T-helper 1 cell (primary cell): ENCODE measurements at places on chromosomes 11 and 22.

DNA sequence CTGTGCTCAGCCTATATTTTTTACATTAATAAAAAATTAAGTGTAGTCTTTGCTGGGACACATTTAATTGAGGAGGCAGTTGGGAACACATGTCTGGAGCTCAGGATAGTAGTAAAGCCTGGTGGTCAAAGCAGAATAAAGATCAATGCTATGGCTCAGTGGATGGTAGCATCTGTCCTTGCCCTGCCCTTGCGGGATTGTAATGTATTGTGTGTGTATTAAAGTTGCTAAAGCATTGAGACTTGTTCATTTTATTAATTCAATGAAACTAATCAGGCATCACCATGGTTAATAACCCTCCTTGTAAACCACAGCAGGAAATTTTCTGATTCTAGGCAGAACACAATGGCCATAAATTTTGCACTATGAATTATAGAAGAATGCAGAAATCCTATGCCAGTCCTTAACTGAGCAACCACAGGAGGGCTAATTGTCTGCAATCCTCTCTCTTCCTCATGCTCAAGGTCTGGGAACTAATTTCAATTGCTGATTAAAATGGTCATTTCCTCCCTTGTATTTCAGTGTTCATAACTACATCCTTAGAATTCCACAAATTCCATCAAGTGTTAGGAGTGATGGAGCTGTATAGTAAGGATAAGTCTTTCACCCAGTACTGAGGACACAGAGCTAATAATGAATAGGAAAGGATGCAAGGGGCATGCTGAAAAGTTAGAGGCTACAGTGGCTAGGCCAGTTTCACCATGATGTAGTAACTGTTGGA lies 403.2 kb upstream of the DDI1 start:
- DNase-seq = no peak

GRCh38 chr11:44285756-44286155 lies 24.2 kb downstream of the ALX4 start:
- DNase-seq = no peak

DNA sequence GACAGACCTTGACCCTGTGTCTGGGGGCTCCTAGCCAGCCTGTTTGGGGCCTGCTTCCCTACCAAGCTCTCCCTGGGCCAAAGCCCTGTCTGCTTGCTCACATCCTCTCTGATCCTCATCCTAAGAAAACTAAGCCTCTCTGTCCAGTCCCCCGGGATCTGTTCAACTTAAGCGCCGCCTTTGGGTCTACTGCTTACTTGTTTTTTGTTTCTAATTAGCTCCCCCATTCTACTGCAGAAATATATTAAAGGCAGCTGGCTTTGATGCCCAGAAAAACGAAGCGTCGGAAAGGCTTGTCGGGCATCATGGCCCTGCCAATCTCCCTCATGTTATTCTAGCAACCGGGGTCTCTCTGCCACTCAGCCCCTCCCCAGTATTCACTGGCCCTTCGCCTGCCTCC lies 3.4 kb downstream of the DSCAML1 start:
- no peak for DNase-seq

DNA sequence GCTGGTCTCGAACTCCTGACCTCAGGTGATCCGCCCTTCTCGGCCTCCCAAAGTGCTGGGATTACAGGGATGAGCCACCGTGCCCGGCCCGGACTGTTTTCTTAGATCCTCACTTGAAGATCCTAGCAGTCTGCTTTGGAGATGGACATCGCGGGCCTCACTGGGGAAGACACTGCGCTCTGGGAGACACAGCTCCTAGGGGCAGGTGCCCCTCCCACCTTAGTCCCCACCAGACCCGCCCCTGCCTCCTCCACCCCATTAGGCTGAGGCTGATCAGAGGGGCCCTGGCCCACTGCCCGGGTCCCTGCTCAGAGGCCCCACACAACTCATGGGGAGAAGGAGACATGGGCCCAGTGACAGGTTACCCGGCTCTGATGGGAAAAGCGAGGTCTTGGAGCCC lies 11.3 kb upstream of the LTO1 start:
- no peak for DNase-seq

DNA sequence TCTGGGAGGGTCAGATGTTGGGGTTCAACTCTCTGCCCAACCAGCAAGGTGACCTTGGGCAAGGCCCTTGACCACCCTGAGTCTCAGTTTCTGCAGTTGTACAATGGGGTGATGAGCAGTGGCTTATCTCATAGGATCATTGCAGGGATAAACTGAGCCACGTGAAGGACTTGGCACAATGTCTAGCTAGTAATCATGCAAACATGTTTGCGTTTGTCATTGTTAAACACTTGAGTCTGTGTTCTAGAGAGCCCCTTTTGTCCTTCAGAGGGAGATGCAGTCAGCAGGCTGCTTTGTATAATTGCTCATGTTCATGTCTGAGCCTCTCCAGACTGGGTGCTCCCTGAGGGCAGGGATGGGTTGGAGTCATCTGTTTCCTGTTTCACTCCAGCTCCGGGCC lies 15.8 kb downstream of the CD82 start:
- no peak for DNase-seq

DNA sequence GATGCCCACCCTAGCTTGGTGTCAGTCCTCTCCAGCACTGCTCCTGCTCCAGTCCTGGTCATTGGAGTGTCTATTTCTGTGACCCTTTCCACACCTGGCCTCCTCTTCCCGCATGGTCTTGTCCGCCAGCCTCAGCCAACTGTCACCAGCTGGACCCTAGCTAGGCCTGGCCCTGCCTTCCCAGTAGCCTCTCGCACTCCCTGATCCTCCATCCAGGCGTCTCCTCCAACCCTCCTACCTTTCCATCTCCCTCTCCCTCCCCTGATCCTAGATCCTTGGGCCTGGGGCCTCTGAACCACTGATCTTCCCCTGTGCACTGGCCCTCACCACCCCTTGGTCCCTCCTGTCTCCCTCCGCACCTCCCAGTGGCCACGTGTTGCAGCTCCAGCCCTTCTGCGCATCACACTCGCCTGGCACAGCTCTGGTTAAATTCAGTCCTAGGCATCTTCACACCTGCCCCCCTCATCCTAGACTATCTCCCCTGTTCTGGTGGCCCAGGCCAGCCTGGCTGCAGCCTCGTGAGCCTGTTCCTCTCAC lies 9.9 kb downstream of the SYNGR1 start:
- DNase-seq = no peak

DNA sequence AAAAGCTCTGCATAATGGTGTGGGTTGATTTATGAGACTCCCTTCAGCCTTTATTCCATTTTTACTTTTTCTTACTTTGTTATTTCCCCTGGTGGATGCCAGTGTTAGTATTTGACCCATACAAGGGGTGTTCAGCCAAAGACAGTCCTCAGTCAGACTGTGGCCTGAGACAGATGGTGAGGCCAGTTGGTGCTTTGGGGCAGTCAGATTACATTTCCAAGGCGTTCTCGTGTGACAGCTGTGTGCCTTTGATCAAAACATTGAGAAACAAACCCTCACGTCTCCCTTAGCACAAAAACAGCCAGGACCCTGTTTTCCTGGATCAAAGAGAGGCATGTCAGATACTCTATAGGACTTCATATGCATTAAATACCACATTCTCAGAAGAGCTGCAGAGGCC lies 31.3 kb upstream of the SLN start:
- DNase-seq = no peak

DNA sequence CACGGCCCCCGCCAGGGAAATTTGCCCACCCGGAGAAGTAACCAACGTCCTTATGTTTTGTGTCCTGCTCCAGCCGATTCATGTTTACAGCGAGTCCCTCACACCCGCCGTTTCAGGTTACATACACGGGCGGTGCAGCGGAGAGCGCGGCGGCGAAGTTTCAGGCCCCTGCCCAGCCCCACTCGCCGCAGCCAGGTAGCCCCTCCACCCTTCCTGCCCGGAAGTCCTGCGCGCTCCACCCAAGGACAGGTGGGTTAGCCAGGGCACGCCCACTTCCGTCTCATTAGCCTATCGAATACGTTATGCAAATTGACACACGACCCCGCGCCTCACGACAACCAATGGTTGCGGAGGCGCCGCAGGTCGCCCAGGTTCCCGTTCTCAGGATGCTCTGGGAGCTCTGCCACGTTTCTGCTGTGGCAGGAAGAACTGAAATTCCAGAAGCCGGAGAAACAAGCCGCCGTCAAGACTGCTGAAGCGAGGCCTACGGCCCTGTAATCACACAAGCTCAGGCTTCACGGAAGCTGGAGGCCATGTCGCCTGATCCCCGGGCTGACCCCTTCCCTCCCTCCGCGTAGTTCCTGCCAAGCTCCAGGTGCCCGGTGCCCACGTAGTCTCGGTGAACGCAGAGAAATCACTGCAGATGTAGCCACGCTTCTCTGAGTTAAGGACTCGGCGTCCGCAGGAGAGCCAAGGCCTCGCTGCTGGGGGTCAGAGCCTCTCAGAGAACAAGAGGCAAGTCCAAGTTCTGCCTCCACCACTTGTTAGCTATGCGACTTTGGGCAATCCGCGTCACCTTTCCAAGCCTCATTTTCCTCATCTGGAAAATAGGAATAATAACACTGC lies 22.4 kb upstream of the MYH9 start:
- peak; percentile 72 for DNase-seq

- DNase-seq = no peak
These were observed 25.7 kb downstream of the ARHGEF17 start for GRCh38 chr11:73333640-73334383.

DNA sequence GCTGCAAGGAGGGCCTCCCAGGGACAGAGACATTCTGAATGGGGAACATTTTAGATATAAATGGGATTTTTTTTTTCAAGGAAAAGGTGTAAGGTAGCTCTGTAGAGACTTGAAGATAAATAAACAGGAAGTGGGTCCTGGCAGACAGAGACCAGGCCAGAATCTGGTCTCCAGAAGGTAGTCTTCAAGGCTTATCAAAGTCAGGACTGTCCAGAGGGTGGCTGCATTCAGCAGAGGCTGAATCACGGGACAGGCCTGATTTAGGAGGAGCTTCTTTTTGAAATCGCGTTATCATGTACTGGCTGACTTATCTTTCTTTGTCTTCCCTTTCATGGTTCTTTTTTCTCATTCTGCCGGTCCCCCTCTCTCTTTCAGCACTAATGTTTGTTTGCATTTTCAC lies 542.9 kb downstream of the NTM start:
- no peak for DNase-seq

DNA sequence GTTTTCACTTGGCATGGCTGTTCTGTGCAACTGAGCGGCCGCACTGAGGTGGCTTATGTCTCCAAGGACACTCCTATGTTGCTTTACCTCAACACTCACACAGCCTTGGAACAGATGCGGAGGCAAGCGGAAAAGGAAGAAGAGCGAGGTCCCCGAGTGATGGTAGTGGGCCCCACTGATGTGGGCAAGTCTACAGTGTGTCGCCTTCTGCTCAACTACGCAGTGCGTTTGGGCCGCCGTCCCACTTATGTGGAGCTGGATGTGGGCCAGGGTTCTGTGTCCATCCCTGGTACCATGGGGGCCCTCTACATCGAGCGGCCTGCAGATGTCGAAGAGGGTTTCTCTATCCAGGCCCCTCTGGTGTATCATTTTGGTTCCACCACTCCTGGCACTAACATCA lies 2.1 kb downstream of the CLP1 start:
- DNase-seq = no peak
